Left forelimb (tissue), 1 donor: ENCODE measurements at places on chromosomes 13 and 19.

DNA sequence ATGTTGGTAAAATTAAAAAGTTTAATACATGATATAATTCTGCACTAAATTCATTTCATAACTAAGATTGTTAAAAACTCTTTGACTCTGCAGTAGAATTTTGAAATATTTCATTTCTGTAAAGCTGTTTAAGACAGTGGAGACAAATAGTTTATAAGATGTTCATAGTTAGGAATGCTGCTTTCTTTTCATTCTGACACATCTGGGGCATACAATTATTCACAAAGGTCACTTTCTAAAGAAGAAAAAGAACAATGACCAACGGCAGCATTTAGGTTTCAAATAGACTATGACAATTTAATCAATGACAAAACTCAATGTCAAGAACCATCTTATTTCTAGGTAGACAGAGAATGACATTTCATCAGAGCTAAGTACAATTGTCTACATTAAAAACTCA lies 1422.1 kb downstream of the PCDH9 start:
- DNase-seq: no peak

DNA sequence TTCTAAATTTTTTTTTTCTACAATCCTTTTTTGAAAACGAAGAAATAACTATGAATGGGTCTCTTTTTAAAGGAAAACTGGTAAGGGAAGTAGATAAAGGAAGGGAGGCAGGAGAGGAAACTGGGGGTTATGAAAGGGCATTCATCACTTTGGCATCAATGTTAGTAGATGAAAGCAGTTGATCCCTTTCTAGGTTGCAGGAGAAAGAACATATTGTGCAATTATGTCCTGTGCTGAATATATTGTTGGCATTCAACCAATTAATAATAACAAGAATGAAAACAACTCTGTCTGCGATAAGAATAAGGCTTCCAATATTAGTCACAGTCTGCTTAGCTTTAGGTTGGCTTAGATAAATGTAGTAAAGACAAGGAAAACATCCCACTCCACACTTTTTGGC lies 796.8 kb upstream of the KLHL1 start:
- DNase-seq: no peak

DNA sequence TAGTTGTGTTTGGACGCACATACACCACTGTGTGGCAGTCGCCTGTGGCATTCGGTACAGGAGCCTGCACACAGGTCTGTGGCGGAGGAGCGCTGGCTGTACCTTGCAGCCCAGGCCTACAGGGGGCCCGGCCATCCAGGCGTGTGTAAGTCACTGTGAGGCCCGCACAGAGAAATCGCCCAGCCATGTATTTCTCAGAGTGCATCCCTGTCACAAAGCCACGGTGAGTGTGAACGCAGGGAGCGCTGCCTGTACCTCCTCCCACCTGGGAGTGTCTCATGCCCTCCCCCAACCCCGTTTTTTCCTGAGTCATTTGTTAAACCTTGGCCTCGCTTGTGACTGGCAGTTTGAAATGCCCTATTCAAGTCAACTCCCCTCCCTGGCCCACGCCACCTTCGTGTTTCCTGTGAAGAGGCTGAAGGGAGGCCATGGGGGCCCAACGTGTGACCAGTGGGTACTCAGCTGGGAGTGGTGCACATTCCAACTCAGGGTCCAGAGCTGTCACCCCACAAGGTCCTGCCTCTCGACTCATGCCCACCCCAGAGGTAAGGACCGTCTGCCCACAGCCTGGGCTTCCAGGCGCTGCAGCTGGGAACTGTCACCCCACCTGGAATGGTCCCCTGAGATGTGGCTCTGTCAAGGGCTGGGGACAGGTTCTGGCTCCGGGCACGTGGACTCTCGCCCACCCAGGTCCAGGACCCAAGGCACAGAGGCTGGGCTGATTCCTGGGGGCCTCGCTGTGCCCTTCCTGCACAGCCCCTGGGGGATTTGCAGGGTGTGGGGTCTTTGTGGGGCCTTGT lies 11.6 kb upstream of the RASA3 start:
- no peak for DNase-seq

DNA sequence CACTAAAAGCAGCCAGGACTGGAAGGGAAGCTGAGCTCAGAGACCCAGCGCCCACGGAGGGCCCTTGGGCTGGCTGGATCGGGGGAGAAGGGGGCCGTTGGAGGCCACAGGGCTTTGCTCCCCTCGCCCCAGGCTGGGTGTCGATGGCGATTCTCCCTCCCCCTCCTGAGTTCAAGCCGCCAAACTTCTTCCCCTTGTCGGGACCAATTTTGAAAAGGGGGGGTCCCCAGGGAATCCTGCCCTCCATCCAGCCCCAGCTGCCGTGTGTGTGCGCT lies 61.2 kb downstream of the COLGALT1 start:
- DNase-seq: no peak

DNA sequence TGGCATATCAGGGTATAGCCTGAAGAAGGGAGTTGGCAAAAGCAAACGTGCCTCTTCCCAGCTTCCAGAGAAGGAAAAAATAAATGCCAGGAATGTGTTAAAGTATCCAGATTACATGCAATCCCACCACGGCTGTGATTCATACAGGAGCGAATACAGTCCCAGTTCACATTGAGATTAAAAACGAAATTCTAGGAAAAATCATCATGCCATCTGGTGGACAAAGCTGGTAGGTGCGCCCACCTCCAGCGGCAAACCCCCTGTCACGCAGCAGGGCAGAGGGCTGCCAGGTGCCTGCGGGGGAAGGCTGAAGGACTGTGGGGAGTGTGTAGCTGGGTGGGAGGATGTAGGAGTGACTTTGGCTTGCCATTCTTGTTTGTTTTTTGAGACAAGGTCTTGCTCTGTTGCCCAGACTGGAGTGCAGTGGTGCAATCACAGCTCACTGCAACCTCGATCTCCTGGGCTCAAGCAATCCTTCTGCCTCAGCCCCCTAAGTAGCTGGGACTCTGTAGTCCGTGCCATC lies 6.4 kb upstream of the DMWD start:
- DNase-seq: peak; percentile 80

GRCh38 chr13:22874839-22875238 lies 305.9 kb upstream of the SGCG start:
- DNase-seq: no peak

DNA sequence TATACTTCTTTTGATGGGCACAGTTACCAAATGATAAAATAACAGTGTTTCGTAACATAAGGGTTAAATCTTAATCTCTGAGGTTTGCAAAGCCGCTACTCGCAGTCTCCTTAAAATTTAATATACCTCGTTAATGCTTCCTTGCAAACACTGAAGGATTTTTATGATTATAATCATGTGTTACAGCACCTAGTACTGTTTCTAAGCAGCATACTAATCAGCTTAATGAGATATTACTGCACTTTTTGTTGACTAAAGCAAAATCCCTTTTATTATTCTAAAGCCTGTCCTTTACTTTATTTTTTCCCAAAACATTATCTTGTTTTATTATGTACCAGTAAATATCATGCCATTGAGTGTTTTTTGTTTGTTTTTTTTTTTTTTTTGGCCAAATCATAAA lies 70.5 kb downstream of the ZNF536 start:
- no peak for DNase-seq

- no peak for DNase-seq
Measured at GRCh38 chr19:28130066-28130511, 1082.9 kb downstream of the UQCRFS1 start.

DNA sequence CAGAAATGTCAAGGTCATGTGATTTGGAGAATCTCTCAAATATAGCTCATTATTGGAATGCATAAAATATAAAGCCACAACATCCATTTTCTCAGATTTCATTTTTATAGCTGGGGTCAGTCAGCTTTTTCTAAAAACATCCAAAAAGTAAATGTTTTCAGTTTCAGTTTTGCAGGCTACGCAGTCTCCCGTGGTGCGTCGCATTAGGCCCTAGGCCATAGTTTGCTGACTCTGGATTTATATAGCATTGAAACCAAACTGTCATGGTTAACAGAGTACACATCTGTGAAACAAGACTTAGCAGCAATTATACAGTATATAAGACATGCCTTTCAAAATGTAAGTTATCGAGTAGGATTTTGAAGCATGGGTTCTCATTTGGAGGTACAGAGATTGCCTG lies 140.0 kb downstream of the IRS2 start:
- DNase-seq: no peak

DNA sequence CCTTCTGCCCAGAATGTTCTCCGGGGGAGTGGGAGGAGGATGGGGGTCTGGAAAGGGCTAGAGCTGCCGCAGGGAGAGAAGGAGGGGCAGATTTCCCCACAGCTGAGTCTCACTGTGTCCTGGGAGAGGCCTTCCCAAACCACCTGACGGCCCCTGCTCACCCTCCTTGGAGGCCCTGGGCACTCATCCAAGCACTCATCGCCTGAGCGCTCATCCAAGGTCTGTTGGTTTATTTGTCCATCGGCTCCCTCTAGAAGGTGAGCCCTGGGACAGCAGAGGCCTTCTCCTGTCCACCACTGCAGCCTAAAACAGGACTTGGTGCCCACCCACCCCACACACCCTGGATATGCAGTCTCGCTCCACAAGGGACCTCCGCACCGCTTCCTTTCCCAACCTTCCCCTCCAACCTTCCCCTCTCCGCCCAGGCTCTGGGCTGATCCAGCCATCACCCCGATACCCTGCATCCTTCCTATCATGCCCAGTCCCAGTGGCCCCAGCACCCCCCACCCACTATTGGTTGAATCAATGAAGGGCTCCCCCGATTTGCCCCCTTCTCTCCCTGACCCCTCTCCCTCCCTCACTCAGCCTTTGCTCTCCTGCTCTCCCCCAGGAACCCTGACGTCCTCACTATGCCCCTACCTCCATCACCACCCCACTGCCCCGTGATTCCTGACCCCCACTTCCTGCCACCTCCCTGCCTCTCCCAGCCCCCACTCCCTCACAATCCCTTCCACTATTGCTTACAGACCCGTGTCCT lies 1.7 kb downstream of the UBXN6 start:
- DNase-seq: peak; percentile 71

GRCh38 chr13:29767006-29767405 lies 83.4 kb downstream of the UBL3 start:
- DNase-seq: no peak

DNA sequence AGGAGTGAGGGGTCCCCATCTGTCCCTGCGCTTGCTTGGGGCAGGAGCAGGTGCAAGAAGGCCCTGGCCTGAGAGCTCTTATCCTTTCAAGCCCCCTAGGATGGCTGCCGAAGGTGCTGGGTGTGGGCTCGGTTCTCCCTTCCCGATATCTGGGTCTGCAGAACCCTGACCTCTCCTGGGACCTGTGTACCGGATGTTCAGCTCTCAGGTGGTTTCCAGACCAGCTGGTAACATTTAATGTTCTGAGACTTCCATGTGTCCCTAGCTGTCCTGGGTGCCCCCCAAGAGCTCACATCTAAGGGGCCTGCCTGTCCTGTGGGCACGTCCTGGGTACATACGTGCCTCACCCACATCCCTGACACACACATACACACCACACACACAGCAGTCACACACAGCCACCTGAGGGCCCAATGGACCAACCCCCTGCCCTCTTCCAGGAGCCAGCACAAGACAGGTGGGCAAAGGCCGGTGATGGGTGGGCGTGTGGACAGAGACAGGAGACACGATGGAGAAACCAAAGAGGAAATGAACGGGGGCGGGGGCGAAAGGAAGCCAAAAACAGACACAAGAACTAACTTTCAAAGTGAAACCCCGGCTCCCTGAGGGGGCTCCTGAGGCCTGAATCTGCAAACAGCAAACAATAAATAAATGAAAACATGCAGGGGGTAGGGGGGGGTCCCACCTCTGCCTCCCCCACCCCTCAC lies 124.3 kb downstream of the PTPRS start:
- DNase-seq: no peak

- DNase-seq: no peak
Measured at GRCh38 chr19:18645035-18645511, 8.2 kb downstream of the KLHL26 start.

DNA sequence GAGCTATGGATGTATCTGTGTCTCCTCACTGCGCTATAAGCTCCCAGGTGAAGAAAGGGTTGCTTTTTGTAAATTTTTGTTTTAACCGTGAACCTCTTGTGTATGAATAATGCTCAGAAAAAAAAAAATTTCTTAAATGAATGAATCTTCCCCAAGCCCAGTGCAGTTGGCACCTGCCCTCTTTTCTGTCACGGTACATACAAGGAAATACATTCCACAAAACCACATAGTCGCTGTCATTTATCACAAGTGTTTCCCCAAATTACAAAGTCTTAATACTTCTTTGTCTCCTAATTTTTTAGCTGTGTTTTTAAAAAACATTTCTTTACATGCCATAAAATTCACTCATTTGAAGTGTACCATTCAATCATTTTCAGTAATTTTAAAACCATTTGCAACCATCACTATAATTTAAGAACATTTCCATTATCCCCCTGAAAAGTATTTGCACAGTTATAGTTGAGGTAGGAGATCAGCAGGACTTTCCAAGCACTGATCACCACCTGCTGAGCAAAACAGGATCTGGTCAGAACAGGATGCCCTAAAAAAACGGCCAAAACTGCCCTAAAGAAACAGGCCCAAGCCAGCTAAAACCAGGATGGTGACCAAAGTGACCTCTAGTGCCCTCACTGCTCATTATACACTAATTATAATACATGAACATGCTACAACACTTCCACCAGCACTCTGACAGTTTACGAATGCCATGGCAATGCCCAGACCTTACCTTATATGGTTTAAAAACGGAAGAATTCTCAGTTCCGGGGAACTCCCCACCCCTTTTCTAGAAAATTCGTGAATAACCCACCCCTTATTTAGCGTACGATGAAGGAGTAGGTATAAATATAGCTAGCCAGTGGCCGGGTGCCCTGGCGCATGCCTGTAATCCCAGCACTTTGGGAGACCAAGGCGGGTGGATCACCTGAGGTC lies 1.3 kb upstream of the TEX30 start:
- DNase-seq: no peak
